Fibroblast of lung (primary cell): ENCODE measurements at places on chromosomes 12 and 14. TPM values are rescaled to one million over a fixed set of nuclear protein-coding genes. Genes with fewer than 3 reads are reported as not detected.

DNA sequence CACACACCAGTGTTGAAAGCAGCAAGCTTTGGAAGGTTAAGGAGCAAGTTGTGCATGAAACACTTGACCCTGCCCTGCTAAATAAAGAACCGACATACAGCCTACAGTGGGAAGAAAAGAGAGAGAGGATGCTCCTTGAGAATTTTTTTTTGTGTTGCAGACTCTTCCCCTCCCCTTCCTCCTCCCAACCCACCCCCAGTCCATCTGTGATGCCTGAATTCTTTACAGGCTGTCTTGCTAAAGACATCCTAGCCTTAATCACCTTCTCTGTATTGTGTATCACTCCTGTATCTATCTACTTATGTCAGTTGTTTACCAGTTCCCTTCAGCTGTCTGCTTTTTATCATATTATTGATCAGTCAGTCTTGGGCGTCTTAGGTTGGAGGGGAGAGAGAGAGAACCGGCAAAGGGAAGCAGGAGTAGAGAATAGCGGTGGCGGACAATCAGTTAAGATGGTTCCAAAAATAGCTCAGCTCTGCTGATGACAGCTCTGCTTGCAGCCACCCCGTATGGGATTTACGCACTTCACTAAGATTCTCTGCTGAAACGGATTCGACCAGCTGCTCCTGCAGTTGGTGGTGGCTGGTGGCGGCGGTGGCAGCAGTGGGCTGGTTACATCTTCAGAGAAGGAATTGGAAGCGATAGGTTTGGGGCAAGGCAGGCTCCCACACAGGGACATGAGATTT is 664.7 kb downstream of the NRXN3 start:
- no peak for DNase-seq

GRCh38 chr14:70838076-70838475 is 28.8 kb upstream of the MAP3K9 start:
- DNase-seq, result no peak

DNA sequence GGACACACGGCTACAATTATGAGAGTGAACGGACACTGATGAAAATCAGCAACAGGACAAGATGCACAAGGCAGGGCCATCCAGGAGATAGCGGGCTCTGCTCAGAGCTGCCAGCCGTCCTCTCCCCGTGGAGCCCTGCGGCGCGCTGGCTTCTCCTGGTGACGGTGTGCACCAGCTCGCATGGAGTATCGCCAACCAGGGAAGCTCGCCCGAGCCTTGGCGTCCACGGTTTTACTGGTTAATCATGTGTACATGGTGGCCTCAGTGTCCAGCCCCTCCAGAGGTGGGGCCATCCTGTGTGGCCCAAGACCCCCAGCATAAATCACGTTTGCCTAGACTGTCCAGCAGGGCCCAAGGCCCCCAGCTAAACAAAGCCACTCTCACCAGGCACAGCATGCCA is 31.2 kb upstream of the DYNC1H1 start:
- DNase-seq, result no peak

DNA sequence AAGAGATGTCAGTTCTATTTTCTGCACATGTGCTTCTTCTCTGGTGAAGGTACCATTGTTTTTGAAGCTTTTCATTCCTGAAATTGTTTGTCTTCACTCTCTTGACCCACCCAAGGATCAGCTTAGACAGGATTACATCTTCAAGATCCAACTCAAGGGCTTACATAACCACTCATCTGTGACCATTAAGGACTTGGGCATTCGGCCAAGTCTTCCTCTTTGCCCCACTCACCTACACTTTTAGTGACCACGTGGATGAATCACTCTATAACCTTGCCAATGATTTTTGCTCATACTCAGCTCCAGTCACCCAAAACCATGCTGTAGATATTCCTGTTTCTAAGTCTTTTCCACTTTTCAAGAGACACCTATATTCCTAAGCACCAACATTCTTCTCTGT is 36.5 kb upstream of the SSTR1 start:
- DNase-seq, result peak; percentile 25

DNA sequence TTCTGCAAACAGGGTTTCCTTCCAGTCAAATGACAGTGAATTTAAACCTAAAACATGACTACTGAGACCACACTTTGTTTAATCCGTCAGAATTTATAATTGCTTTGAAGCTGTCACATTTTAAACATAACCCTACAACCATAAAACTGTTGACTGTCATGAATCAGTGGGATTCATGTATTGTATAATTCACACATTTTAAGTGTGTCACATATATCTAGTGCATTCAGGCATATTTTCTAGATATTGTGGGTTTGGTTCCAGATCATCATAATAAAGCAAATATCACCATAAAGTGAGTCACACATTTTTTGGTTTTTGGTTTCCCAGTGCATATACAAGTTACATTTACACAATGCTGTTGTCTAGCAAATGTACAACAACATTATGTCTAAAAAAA is 304.4 kb downstream of the TMEM132D start:
- no peak for DNase-seq

- DNase-seq, result no peak
These were observed 21.0 kb upstream of the MYBPC1 start for GRCh38 chr12:101573743-101574142.

- no peak for DNase-seq
These were observed 52.2 kb downstream of the SPPL3 start for GRCh38 chr12:120851944-120852343.

GRCh38 chr14:24196071-24197055 is 1.1 kb upstream of the TM9SF1 start:
- peak; percentile 20 for DNase-seq

DNA sequence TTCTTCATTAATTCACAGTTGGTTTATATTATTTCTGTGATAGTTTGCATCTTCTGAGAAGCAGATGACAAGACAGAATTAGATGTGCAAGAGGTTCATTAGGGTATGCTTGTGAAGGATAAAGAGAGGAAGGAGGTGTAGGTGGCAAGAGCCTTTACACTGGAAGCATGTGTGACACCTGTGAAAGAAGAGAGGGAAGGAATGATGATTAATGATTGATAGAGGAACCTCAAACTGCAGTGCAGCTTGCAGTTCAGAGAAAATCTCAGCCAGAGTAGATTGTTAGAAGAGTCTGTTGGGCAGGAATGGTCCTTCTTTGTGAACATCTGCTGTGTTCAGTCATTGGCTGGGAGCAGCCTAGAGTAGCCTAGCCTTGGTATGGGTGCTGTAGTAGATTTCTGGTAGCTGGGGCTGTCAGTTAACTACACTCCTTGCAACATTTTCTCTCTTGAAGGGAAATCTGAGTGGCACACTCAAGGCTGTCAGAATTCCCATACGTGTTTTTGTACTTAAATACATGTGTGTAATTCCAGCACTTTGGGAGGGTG is 9.0 kb downstream of the RCOR1 start:
- no peak for DNase-seq

DHH gene
- polyA plus RNA-seq, result 0.01 TPM in 2 replicates

PAPLN gene
- polyA plus RNA-seq, result 1.3 and 1.4 TPM in 2 replicates

OTUB2 gene
- polyA plus RNA-seq, result 1.3 and 1.4 TPM in 2 replicates

NEUROD4 gene
- polyA plus RNA-seq, result not detected in 2 replicates

PARPBP gene
- 5.7 and 11.7 TPM in 2 replicates for polyA plus RNA-seq

PLEKHG7 gene
- polyA plus RNA-seq, result not detected in 2 replicates

IFNG gene
- polyA plus RNA-seq, result not detected in 2 replicates

PGF gene
- 0.84 and 1.1 TPM in 2 replicates for polyA plus RNA-seq

PZP gene
- polyA plus RNA-seq, result not detected in 2 replicates

ARHGEF40 gene
- polyA plus RNA-seq, result 18.2 and 34.6 TPM in 2 replicates

KRT3 gene
- polyA plus RNA-seq, result not detected in 2 replicates

MFAP5 gene
- polyA plus RNA-seq, result 2.0 and 18.6 TPM in 2 replicates

PLEKHD1 gene
- polyA plus RNA-seq, result 0.01 TPM in 1 of 2 replicates, not detected in the other
